ENCODE measurements at places on chromosomes 16 and 17.

DNA sequence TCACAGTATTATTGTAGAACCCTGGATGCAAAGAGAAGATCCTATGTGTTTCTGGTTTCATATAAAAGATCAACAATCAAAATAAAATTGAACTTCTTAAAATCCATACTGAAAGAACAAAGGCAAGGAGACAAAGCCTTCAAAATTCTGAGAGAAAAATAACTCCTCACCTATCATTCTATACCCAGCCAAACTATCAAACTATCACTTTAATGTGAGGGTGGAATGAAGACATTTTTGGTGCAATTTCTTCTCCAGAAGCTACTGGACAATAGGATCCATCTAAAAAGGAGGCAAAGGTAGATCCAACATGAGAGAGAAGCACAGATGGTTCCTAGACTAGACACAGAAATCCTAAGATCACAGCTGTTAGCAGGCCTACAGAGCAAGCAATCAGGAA is 71.1 kb downstream of the CPPED1 start:
- DNase-seq: no peak

DNA sequence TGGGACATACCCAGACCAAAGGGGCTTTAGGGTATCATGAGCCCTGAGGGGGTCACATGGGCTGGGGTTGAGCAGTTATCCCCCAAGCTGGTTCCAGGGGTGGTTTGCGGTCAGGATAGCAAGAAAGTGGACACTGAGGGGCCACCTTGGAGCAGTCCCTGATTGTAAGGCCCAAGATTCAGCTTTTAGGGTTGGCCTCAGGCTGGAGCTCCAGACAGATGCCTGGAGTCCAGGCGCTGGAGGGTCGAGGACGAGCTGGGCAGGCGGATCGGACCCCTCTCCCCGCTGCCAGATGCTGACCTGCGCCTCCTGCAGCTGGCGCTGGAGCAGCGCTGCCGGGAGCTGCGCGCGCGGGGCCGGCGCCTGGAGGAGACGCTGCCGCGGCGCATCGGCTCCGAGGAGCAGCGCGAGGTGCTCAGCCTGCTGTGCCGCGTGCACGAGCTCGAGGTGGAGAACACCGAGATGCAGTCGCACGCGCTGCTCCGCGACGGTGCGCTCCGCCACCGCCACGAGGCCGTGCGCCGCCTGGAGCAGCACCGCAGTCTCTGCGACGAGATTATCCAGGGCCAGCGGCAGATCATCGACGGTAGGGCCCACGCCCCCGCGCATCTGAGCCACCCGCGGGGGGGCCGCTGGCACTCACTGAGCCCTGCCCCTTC is 10.0 kb downstream of the BTBD17 start:
- no peak for DNase-seq

DNA sequence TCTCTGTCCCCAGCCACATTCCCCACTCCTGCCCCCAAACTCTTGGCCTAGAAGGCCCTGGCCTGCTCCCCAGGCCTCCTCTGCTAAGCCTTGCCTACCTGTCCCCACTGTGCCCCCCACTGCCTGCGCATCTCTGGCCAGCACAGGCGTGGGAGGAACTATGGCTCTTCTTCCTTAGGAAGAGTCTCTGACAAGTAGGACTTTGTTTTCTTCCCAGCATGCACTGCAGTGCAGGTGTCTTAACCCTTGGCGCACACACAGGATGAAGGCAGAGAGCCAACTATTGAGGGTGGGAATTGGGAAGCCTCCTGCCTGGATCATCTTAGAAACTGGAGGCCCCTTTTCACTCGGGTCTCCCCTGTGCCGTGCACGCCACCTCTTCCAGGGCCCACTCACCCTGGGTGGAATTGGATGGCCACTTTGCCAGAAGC is 3.6 kb downstream of the AMDHD2 start:
- no peak for DNase-seq

- DNase-seq: peak; percentile 68
Observed at GRCh38 chr17:32142857-32143526, 690 bp downstream of the RHOT1 start.

GRCh38 chr17:83136156-83136555 is 56.7 kb downstream of the METRNL start:
- DNase-seq: no peak

DNA sequence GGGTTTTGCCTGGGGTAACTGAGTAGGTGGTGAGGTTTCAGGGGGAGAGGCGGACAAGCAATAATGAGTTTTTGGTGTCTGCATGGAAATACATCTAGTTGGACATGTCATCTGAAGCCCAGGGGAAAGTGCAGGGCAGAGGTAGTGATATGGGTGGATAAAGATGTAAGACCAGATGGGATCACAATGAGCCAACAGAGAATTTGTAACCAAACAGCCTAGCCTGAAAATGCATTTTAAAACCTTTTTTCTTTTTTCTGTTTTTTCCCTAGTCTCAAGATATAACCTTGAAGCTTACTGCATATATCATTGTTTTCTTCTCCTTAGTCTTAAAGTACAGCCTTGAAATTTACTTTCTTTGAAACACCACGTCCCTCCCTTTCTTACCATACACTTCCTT is 3.7 kb upstream of the ZNF19 start:
- DNase-seq: no peak

DNA sequence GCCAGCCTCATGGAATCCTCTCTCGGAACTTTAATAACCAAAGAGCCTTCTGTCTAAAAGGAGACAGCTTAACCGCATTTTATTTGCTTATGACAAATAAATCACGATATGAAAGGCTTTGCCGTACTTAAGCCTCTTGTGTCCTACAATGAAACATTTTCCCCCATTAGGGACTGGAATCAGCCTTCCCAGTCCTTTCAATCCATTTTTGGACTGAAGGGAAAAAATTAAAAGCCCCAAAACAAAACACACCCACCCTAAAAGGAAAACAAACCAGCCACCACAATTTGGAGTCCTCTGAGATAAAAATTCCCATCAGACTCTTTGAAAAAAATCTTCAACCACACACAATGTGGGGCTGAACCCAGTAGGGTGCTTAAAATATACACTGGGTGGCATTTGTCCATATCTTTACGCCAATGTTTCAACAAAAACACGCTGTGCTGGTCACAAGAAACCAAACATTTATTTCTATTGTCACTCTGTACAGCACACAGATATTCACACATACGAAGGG is 3.0 kb downstream of the HOXB4 start:
- DNase-seq: no peak
